GM04504 (cell line): ENCODE measurements at places on chromosomes 3 and 15.
A peak's percentile ranks its signal among the peaks of the same experiment; 100 is the strongest.

- DNase-seq, result no peak
Measured at GRCh38 chr3:107979538-107979937, 111.3 kb downstream of the CD47 start.

DNA sequence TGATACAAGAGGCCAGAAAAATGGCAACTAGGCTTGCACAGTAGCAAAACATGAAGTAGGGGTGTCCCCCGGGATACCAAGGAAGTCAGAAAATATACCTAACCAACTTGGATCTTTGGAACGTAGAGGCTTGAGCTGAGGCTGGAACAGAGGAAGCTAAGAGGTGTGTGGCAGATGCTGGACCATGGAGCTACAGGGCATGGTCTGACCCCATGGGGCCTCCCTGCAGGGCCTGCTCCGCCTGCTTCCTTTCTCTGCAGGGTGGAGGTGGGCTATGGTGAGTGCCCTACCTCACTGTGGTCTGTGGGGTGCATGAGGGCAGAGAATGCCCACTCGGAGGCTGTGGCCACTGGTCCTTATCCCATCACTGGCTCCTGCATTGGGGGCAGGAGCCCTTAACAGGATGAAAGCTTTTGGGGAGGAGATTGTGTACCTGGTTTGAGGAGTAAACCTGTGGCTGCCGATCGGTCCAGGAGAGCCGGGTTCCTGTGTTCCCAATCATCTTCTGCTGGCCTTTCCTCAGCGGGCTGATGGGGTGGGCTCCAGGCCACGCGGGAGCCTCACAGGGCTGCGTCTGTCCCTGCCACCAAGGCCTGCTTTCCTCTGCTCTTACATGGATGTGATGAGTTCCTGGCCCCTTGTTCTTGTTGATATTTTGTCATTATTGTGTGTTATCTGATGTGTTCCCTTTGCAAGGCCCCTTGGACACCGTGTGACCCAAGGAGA is 96.8 kb downstream of the OCA2 start:
- no peak for DNase-seq

DNA sequence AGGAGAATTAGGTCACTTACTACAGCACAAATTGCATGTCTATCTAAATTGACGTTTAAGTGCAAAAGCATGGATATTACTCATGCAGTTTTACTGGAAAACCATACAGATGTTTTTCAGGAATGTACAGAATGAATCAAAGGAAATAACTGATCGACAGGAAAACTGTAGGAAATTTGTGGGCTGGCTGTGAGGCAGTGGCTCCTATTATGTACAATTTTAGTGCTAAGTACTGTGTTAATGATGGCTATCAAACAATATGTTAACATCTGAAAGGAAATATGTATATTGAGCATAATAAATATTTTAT is 6.9 kb downstream of the NUDT16 start:
- DNase-seq, result no peak

- DNase-seq, result peak; percentile 35
Measured at GRCh38 chr3:153130312-153130977, 31.6 kb upstream of the RAP2B start.

- DNase-seq, result no peak
Measured at GRCh38 chr3:39781025-39781424, 28.4 kb upstream of the MYRIP start.

GRCh38 chr15:67396114-67396513 is 124.8 kb upstream of the C15orf61 start:
- no peak for DNase-seq

- DNase-seq, result no peak
Measured at GRCh38 chr3:187130346-187131066, 8.8 kb downstream of the RPL39L start.

DNA sequence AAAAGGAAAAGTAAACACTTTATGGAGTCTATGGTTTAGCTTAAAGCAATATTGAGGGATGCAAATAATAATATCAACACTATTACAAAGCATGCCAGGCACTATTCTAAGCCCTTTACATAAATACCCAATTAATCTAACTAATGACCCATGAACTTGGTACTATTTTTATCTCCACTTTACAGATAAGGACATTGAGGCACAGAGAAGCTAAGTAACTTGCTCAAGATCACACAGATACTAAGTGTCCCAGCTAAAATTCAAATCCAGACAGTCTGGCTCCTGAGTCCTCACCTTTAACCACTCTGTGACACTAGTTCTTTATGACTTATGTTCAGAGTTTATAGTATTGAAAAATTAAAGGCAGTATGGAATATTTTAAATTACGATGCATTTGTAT is 5.6 kb downstream of the MBD4 start:
- no peak for DNase-seq

GRCh38 chr3:13022348-13023234 is 50.6 kb downstream of the IQSEC1 start:
- DNase-seq, result peak; percentile 37

- no peak for DNase-seq
Measured at GRCh38 chr15:92653836-92654539, 1.6 kb downstream of the FAM174B start.
